ENCODE measurements at places on chromosomes 1 and 21.

GRCh38 chr1:147892216-147892615 lies 10.4 kb upstream of the GJA8 start:
- no peak for DNase-seq

GRCh38 chr1:196114193-196114592 lies 494.0 kb downstream of the KCNT2 start:
- no peak for DNase-seq

DNA sequence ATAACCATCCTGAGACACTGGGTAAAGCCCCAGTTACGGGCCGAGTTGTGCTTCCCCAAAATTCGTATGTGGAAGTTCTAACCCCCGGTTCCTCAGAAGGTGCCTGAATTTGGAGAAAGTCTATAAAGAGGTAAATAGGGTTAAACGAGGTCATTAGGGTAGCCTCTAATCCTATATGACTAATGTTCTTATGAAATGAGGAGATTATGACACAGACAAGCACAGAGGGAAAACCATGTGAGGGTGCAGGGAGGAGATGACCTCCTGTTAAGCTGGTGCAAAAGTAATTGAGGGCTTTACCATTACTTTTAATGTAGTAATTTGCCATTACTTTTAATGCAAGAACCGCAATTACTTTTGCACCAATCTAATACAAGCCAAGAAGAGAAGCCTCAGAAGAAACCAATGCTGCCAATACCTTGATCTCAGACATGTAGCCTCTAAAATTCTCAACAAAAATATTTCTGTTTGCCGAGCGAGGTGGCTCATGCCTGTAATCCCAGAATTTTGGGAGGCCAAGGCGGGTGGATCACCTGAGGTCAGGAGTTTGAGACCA lies 260.8 kb downstream of the GPATCH2 start:
- DNase-seq, result no peak

GRCh38 chr1:226209307-226210059 lies 14.0 kb upstream of the MIXL1 start:
- DNase-seq, result peak; percentile 14

DNA sequence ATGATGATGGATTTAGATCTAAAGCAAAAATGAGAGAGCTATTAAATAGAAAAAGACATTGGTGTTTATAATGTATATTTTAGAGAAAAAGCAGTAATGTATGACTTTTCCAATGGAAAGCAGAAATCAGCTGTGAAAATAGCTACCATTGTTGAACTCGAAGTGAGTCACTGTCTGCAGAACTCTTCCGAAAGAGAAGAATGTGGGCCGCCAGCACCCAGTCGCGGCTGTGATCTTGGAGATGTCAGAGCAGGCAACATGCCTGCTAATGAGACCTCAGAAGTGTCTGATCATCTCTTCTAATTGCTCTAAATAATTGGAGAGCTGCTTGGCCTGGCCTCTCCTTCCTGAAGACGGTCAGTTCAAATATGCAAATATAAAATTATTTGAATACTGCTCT lies 333.6 kb upstream of the RUNX1 start:
- no peak for DNase-seq

All from NCI-H2171 (cell line).